ENCODE measurements at places on chromosomes 13 and 19. TPM values are rescaled to one million over a fixed set of nuclear protein-coding genes. Genes with fewer than 3 reads are reported as not detected.

DNA sequence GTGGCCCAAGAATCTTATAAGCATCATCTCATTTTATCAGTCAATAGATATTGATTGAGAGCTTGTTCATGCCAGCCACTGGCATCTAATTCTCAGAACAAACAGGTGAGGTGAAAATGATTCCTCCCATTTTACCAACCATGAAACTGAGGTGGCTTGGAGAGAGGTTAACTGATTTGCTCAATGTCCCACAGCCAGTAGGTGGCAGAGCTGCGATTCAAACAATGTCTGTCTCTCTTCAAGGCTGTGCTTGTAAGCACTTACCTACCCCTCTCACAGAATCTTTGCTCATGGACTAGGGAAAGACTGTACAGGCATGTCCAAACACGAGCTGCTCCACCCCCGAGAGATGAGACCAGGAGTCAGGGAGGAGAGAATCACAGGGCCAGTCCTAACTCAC lies 21.5 kb upstream of the GSX1 start:
- DNase-seq: no peak

DNA sequence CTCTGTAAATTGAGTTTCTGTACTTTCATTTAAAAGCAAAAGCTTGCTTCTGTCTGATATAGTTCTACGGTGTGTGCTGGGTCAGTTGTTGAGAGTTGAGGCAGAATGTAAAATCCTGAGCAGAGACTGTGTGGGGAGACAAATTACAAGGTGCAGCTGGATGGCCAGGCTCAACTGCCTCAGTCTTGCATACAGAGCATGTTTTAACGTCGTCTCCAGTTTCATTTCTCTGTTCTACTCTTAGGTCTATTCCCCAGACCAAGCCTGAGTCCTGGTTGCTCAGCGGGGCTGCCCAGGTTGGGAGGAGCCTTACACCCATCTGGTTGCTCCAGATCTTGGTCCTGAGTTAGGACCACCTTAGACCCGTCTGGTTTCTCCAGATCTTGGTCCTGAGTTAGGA lies 54.4 kb upstream of the MEDAG start:
- DNase-seq: no peak

GRCh38 chr13:43611281-43612273 lies 175.2 kb downstream of the ENOX1 start:
- no peak for DNase-seq

DNA sequence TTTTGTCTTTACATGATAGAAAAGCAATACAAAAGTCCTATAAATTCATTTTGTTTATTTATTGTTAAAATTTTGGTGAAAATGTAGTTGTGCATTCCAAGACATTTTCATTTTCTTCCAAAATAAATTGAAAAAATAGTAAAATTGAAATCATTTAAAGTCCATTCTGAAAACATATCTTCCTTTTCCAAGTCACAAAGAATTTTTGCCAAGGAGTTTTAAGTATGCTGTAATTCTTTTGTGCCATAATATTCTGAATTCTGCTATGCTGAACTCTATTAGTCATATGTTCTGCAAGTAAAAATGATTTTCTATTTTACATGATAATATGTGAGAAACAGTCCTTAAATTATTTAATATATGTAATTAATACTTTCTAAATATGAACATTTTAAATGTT lies 879.6 kb upstream of the SLC10A2 start:
- no peak for DNase-seq

The PDX1 gene
- not detected for total RNA-seq
